ENCODE measurements at places on chromosomes 16 and 17.

DNA sequence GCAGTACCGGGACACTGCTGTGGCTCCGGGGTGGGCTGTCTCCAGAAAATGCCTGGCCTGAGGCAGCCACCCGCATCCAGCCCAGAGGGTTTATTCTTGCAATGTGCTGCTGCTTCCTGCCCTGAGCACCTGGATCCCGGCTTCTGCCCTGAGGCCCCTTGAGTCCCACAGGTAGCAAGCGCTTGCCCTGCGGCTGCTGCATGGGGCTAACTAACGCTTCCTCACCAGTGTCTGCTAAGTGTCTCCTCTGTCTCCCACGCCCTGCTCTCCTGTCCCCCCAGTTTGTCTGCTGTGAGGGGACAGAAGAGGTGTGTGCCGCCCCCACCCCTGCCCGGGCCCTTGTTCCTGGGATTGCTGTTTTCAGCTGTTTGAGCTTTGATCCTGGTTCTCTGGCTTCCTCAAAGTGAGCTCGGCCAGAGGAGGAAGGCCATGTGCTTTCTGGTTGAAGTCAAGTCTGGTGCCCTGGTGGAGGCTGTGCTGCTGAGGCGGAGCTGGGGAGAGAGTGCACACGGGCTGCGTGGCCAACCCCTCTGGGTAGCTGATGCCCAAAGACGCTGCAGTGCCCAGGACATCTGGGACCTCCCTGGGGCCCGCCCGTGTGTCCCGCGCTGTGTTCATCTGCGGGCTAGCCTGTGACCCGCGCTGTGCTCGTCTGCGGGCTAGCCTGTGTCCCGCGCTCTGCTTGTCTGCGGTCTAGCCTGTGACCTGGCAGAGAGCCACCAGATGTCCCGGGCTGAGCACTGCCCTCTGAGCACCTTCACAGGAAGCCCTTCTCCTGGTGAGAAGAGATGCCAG is 12.9 kb downstream of the STH start:
- DNase-seq: no peak

DNA sequence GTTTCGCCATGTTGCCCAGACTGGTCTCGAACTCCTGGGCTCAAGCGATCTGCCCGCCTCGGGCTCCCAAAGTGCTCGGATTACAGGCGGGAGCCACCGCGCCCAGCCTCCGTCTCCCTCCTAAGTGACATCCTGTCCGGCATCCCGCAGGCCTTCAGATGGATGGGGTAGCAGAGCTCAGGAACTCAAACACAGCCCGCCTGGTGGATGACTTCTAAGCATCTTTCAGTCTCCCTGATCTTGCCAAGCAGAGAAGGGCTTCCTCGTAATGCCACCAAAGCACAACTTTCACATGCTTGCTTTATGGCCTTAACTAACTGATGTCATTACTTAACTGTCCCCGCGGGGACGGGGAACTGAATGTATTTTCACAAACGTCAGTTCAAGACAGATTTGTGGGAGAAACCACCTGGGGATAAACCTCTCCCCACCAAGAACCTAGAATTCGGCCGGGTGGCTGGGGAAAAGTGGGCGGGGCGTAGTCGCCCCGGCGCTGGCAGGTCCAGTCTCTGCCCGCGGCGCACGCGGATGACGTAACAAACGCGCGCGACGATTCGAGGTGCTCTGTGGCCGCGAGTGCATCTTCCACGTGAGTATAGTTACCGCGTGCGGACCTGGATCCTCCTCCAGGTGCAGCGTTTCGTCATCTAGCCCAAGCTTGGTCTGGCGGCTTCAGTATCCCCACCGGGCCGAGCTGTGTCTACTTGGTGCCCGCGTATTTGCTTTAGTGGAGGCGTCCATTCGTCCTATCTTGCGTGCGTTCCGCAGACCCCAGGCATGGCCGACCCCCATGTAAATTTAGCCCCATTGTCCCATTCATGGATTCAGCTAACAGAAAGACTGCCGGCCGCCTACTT is at the start of gene PFAS:
TSS of gene PFAS (plus strand) at position 539 of the 857 bp plus-strand sequence. CDS start 4,649 bp downstream, outside the sequence.
- peak; percentile 96 for DNase-seq

DNA sequence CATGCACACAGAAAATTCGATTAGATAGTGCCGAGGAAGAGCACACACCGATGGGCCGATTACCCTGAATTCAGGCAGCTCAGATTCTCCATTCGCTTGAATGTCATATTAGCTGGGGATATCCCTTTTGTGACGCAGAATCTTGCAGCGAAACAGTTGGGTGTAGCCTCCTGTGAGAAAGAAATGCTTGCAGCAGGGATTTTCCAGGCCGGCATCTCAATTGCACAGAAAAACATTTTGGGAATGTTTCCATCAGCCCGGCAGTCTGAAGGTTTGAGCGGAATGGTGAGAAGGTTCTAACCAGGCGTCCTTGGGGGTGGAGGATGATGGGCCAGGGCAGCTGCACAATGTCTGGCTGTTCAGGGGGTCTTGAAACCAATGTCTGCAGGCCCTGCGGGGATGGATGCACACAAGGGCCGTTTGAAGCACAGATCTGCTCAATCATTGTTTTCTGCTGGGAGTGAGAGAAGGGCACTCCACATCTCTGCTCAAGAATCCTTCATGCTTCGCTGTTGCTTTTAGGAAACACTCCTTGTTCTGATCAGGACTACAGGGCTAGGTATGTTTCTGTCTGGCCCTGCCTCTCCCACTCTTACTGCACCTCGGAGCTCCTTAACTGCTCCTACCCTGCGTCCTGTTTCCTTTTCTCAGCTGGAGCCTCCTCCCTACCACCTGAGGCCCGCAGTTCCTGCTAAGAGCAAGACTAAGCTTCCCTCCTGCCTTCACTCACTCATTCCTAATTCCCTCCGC is 94.6 kb downstream of the CMIP start:
- no peak for DNase-seq

DNA sequence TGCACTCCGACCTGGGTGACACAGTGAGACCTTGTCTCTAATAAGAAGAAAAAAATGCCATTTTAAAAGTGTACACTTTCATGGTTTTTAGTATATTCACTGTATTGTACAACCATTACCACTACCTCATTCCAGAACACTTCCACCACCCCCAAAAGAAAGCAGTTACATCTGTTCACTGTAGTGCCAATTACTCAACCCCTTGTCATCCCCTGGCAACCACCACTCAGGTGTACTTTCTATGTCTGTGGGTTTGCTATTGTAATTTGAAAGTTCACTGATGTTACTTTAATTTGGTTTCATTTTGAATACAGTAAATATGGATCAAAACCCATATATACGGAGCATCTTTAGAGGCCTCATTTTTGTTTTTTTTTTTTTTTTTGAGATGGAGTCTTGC is 6.1 kb downstream of the ZG16 start:
- no peak for DNase-seq

GRCh38 chr17:49624896-49625295 is 49.2 kb downstream of the NXPH3 start:
- no peak for DNase-seq

GRCh38 chr17:7313890-7314718 is 1.1 kb downstream of the GPS2 start:
- DNase-seq: no peak

DNA sequence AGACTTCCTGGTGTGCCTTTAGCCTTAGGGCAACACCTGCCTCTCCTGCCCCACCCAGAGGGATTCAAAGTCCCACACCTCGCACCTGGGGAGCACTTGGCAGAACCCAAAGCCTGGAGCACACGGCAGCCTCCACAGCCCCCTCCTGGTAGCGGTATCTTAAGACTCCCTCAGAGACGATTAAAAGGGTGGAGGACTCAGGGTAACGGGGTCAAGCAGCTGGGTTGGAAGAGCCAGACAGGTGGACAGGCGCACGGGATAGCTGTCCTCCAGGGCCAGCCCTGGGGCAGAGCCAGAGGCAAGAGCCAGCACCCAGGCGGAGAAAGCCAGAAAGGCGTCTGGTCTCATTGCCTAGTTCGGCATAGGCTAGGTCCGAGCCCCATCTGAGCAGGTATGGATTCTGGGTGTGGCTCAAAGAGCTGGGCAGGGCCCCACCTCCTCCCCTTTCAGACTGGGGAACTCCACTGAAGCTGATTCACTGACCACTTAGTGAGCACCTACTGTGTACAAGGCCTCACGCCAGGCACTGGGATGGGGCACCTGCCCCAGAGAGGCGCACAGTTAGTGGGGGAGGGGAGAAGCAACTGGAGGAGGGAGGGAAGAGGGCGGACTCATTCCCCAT is 55.0 kb upstream of the MEAK7 start:
- no peak for DNase-seq

DNA sequence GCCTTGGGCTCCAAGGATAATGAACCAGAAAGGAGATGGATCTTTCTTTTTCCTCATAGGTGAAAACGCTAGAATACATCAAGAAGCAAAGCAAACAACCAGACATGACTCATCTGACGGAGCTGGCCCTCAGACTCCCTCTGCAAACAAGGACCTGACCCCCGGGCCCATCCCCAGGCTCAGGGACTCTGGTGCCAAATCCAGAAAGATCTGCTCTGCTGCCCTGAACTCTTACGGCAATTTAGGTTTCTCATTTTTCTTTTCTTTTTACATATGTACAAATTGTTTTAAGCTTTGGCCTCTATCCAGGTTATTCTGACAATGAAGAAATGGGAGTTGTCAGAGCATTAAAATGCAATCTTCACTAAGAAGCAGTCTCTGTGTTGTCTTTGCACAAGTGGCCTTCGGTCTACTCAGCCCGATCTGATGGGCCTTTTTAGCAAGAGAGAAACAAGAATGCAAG is 17.7 kb downstream of the KNOP1 start:
- DNase-seq: no peak

GRCh38 chr17:15999974-16000827 is 577 bp downstream of the TTC19 start:
- peak; percentile 32 for DNase-seq

DNA sequence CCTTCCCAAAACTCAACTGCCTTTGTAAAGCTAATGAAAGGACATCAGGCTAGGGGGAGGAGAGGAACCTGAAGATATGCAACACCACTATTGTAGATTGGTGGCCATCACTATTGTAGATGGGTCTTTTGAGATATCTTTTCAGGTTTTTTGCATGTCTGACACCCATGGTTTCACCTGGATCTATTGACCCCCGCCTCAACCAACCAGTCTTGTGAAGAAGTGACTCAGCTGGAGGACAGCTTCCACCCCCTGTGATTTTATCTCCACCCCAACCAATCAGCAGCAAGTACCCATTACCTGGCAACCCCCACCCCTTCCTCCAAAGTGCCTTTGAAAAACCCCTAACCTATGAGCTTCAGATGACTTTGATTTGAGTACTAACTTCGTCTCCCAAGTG is 382.6 kb upstream of the GOT2 start:
- no peak for DNase-seq

DNA sequence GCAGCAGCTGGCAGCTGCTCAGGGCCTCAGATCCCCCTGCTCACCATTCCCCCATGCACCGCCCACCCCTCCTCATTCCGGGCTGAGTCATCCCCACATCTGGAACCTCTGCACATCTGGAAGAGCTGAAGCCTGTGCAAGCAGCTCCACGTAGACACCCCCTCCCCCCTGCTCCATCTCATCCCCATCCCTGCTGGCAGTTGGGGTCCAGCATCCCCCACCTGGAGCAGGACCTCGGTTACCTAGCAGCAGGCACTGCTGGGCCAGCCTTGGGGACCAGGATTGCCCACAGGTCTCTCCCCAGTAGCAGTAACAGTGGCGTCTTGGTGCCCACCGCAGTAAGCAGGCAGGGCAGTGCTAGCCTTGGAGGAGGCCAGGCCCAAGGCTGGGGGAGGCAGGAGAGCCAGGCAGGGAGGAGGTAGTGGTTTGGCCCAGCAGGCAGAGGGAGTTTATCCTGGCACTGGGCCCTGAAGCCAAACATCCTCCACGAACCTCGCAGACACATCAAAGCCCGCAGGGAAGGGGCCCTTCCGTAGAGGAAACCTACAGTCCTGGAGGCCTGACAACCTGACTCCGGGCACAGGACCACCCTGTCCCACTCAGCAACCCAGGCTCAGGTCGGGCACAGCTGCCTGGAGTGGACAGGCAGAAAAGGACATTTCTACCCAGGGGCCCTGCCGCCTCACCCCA is 7.7 kb upstream of the TMEM92 start:
- no peak for DNase-seq

- no peak for DNase-seq
Measured at GRCh38 chr16:85689285-85689949, 663 bp upstream of the GINS2 start.

- DNase-seq: no peak
Measured at GRCh38 chr17:17842111-17842876, 5.5 kb upstream of the SREBF1 start.

DNA sequence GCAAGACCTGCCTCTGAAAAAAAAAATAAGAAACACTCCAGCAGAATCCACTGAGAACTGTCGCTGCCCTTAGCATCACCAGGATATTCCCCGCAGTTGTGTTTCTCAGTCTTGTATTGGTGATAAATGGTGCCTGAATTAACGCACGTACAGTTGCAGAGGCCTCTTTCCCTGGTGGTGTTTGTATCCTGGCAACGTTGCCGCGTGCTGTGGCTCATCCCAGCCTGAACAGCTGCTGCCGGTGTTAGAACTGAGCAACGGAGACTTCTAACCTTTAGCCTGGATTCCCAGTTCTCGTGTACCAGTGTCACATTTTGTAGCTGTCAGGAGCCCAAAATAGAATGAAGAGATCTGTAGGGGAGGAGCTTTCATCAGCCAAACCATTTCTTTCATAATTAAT is 4.8 kb downstream of the MLYCD start:
- no peak for DNase-seq
